ENCODE measurements at places on chromosomes 6 and 20.

- no peak for DNase-seq
These were observed 27.1 kb downstream of the SYNJ2 start for GRCh38 chr6:158008864-158009113.

DNA sequence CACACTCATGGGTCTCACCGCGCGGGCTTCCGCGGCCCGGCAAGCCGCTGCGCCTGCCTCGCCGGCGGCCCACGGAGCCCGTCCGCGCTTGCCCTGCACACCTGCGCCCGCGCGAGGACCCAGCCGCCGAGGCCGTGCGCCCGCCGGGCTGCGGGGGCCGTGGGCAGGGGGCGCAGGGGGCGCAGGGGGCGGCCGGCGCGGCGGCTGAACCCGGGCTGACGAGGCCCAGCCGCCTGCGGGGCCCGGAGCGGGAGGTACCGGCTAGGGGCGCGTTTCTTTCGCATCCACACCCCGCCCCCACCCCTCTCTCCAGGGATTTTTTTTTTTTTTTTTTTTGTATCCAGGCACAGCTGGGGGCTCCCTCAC is 43.8 kb upstream of the OSTM1 start:
- no peak for DNase-seq

- no peak for DNase-seq
These were observed 135.6 kb upstream of the SLC22A23 start for GRCh38 chr6:3592371-3592941.

GRCh38 chr6:90911642-90912041 is 324.8 kb upstream of the MAP3K7 start:
- DNase-seq: no peak

- no peak for DNase-seq
These were observed 30.0 kb upstream of the FABP7 start for GRCh38 chr6:122749451-122750050.

- DNase-seq: no peak
These were observed 60.6 kb downstream of the SEL1L2 start for GRCh38 chr20:13929836-13930235.

GRCh38 chr6:44788387-44788981 is 401.0 kb downstream of the CDC5L start:
- DNase-seq: no peak

Measured in activated T-cell treated with anti-CD3 and anti-CD28 coated beads, Interleukin-2, amount 50 U/mL, for 48 hours (primary cell).